ENCODE measurements at places on chromosomes 12 and 14. TPM values are rescaled to one million over a fixed set of nuclear protein-coding genes. Genes with fewer than 3 reads are reported as not detected.

GRCh38 chr12:1473418-1473817, 121.0 kb downstream of the FBXL14 start:
- H3K4me3 ChIP-seq = no peak overlapping the region
- H3K4me1 ChIP-seq = peaks cover 70% of the 10 kb centered on the region
- H3K27ac ChIP-seq = peak overlapping the region; percentile 92
- H3K36me3 ChIP-seq = no peaks in the 10 kb centered on the region
- no peak for DNase-seq

The FLVCR2 gene
- 1.5 TPM for total RNA-seq

The SPTB gene
- total RNA-seq = not detected

GRCh38 chr12:24560192-24560775, 388.6 kb downstream of the BCAT1 start:
- H3K27me3 ChIP-seq = peaks cover 32% of the 10 kb centered on the region
- H3K4me1 ChIP-seq = peaks cover 14% of the 10 kb centered on the region
- H3K4me3 ChIP-seq = no peak overlapping the region
- DNase-seq = no peak

The STAB2 gene
- not detected for total RNA-seq

GRCh38 chr12:115811045-115811444, 466.4 kb downstream of the MED13L start:
- H3K27ac ChIP-seq = no peak overlapping the region
- no peak for DNase-seq
- H3K4me3 ChIP-seq = no peak overlapping the region
- no peaks in the 10 kb centered on the region for H3K27me3 ChIP-seq
- no peaks in the 10 kb centered on the region for H3K36me3 ChIP-seq

- H3K27me3 ChIP-seq = no peaks in the 10 kb centered on the region
- H3K4me3 ChIP-seq = no peak overlapping the region
- no peak for DNase-seq
- H3K4me1 ChIP-seq = no peaks in the 10 kb centered on the region
- H3K27ac ChIP-seq = no peak overlapping the region
These were observed 149.1 kb downstream of the BMP4 start for GRCh38 chr14:53807542-53807941.

- no peak overlapping the region for H3K27ac ChIP-seq
- no peaks in the 10 kb centered on the region for H3K36me3 ChIP-seq
- peak; percentile 77 for DNase-seq
- H3K4me3 ChIP-seq = no peak overlapping the region
These were observed 34.1 kb downstream of the SMUG1 start for GRCh38 chr12:54154681-54155186.

The CFAP54 gene
- 3.2 TPM for total RNA-seq

DNA sequence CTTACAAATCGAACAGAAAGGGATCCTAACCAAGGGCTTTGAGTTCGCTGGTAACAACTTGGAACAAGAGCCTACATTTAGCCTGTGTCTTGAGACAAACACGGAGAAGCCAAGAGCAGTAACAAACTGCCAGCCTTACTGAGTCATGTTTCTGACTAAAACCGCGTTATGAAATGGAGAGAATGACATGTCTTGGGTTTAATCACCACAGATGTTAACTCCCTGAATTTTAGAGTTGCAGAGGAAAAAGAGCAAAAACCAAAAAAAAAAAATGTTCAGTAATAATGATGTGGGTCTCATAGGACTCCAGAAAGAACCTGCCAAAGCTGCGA, 1.0 kb downstream of the BLTP3B start:
- H3K4me3 ChIP-seq = peak overlapping the region; percentile 96
- peaks cover 32% of the 10 kb centered on the region for H3K4me1 ChIP-seq
- H3K27me3 ChIP-seq = no peaks in the 10 kb centered on the region
- peak; percentile 89 for DNase-seq
- peak overlapping the region; percentile 95 for H3K27ac ChIP-seq
- H3K36me3 ChIP-seq = no peaks in the 10 kb centered on the region

Data from osteoblast (primary cell).